Effector memory CD8-positive, alpha-beta T cell (primary cell): ENCODE measurements at places on chromosomes 7 and 10.

DNA sequence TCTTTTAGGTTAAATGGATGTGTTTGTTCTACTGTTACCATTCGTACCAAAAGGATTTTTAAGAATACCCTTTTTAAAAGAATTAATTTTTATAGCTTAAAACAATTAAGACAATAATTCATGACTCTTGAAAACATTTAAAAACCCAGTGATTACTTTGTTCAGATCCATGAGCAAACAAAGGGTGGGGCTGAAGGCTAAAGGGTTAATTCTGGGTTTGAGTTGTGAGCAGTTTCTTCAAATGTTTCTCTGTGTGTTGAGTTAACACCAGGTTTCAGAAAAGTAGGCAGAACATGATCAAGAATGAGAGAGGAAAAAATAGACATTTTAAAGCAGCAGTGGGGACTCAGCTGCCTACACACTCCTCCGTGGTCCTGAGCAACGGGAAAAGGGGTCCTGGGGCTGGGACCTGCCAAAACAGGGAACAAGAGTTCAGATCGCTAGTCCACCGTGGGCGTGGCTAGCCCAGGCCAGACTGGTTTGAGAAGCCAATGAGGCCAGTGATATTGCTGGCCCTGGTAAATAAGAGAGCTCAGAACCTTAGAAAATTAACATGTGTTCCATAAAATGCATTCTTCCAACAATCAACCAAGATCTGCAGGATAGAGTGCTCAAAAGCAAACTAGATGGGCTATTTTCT is 14.9 kb upstream of the EZH2 start:
- no peak for DNase-seq

DNA sequence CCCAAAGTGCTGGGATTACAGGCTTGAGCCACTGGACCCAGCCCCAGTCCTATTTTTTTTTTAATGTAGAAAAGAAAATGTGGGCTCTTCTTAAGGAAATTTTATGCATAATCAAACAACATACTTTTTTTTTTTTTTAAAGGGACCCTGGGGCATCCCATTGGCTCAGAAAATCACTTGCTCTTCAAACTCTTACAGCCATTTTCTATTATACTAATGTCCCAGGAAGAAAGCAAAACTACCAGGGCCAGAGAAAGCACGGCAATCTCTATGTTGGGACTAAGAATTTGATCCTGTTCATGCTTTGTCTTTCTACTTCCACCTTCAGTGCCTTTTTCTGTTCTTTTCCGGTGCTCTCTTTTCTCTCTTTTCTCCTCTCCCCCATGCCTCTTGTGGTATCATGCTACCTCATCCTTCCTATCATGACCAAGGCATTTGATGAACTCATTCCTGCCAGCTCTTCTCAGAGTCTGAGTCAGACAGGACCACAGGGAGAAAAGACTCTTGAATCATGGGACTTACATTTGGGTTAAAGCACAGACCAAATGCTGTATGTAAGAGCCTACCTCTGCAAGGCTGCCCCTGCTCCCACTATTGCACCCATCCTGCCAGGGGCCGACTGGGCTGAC is 76.4 kb upstream of the CCNY start:
- DNase-seq = no peak

DNA sequence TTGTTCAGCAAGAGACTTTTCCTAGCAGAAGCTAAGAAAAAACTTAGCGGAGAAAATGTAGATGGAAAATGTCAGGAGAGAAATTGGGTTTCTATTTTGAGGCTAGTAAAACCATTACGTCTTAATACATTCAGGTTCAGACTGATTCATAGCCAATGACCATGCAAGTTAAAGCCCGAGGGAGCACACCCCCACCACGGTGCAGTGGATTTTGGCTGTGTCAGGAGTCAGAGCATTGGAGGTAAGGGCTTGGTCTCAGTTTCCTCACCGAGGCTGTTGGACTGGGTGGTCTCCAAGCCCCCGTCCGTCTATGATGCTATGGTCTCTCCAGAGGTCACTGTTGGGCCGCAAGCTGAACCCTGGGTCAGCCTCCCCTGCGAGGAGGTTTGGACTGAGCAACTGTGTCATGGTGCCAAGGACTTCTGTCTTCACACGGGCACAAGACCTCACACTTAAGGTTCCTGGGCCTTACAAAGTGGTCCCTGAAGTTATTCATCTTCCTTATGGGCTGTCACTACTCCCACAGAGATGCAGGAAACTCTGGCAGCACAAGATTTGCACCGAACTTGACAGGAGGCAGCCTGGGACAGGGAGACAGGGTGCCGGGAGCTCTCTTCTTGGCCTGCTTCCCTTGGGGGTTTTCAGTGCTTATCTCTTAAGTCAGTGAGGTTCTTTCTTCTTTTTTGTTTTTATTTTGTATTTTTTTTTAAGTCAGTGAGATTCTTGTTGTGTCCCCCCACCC is 186.8 kb downstream of the PHTF2 start:
- DNase-seq = no peak

DNA sequence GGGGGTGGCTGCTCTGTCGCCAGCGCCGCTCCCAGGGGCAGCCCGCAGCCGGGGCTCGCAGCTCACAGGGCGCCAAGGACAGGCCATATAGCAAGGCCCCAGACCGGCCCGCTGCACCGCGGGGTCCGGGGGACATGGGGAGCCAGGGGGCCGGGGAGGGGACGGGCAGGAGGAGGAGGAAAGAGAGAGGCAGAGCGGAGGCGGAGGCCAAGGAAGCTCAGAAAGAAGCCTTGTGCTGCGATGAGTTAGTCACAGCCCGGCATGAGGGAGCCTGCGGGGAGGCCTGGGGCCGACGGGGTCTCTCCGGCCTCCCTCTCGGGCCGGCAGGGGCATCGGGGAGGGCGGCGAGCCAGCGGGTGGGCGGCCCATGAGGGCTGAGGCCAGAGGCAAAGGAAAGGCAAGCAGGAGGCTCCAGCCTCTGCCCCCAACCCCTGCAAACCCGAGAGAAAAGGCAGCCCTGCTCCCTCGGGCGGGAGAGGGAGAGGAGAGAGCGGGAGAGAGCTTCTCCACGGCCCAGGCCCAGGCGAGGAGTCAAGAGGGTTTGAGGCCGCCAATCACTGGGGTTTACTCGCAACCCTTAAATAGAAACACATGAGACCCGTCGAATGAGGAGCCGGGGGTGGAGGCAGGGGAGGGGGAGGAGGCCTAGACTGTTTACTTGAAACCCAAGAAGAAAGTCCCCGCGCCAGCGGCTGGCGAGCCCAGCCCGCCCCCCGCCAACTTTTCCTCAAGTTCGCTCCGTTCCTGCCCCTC is 167.9 kb downstream of the NEURL1 start:
- DNase-seq = no peak

- no peak for DNase-seq
Observed at GRCh38 chr10:62305813-62306212, 37.2 kb upstream of the RTKN2 start.

DNA sequence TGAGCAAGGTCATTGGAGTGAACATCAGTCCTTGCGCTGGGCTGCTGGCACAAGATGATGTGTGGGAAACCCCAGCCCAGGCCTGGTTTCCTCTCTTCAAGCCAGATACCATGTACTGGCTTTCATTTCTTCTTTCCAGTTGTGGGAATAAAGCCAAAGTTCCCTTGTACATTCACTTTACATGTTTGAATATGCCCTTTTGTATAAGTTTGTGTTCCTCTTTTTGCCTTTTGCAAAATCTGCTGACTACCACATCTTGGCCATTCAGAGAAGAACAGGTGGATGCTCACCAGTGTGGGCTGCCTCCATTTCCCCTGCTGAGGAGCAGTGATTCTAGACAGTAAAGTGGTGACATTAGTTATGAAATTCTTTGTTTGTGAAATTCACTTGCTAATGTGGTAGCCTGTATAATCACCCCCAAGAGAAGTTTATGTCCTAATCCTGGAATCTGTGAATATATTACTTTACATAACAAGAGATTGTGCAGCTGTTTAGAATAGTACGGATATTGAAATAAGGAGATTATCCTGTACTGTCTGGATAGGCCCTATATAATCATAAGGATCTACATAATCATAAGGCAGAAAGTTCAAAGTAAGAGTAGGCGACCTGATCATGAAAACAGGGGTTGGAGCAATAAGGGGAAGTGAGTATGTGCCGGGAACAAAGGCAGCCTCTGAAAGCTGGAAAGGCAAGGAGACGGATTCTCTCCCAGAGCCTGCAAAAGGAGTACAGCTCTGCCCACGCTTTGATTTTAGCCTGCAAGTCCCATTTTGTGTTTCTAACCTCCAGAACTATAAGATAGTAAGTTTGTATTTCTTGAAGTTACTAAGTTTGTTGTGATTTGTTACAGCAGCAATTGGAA is 18.8 kb upstream of the AOAH start:
- DNase-seq = no peak

DNA sequence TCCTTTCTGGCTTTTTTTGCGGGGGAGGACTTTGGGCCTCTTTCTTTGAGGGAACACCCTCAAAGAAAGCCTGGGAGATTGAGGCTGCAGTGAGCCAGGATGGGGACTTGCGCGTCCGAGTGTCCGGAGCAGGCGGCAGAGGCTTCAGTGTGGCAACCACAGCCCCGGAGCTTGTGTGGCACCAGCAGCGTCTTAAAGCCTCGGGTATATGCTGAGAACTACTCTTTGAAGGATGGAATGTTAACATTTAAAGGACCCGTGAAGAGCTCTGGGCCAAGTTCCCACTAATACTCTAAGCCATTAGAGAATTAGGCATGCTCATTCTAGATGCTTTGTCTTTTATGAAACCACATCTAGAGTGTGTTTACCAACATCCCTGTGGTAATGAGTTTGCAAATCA is 168.2 kb downstream of the SEPTIN7 start:
- no peak for DNase-seq

DNA sequence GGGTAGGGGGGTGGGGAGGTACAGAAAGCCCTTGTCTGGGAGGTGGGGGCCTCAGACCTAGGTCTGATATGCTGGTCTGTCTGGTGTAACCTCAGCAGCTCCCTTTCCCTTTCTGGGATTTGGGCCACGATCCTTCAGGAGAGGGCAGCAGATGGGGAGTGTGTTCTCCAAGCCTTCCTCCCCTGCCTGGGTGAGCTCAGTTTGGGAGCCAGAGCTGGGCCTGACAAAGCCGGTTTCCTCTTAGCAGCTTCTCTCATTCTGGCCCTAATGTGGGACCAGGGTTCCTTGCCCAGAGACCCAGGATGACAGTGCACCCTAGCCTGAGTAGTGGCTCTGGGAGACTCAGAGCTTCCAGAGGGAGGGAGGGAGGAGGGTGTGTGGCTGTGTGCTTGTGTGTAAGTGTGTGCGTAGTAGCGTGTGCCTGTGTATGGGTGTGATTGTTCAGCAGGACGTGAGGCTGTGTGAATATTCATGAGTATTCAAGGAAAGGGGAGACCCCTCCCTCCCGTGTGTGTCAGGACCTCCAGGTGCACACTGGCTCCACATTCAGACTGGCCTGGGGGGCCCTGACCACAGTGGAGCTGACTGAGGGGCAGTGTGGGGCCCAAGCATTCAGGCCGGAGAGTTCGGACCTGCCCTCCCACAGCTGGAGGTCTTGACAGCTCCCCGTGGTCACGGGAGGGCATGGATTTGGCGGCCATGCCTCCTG is 96.5 kb downstream of the ZMIZ1 start:
- no peak for DNase-seq

GRCh38 chr10:15672469-15672868 is 47.3 kb downstream of the ITGA8 start:
- no peak for DNase-seq

DNA sequence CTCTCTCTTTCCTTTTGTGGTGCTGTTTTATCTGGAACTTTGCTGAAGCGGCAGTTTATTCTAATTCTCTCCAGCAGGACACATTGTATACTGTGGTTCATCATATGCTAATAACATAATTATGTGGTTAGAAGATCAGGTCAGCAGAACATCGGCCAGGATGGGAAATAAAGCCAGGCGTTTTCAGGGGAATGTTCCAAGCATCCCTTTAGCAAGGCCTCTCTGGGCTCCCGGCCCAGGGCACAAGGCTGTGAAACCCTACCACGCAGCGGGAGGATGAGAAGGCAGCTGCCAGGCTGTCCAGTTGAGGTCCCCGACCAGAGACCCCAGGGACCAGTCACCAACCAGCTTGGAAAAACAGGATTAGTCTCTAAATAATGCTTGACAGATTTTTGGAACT is 112.2 kb upstream of the GALNT17 start:
- no peak for DNase-seq

GRCh38 chr10:10055656-10056442 is 961.8 kb upstream of the CELF2 start:
- no peak for DNase-seq

- DNase-seq = no peak
Observed at GRCh38 chr7:130500910-130501309, 9.0 kb downstream of the MEST start.

DNA sequence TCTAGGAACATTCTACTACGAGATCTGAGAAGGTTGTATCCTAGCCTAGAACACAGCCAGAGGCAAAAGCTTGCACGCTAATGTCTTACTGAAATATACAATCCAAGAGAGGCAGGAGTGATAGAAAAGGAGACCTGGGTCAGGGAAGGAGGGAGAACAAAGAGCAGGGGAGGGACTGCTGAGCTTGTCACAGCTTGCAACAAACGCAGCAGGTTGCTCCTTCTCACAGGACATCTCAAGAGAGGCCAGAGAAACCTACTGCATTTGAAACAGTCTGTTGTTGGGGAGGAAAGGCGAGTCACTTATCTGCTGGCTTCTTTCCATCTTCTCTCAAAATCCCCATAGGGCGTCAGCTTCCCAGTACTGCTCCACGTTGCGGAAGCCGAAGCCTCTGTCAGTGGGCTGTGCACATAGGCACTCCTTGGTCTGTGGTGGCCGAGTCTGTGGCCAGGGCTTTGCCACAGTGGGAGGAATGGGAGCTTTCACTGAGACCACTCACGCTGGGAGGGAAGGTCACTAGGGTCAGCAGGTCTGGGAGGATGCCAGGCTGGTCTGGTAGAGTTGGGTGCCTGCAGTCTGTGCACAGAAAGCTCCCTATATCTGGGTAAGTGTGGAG is 25.8 kb upstream of the GPNMB start:
- DNase-seq = no peak
